ENCODE measurements at places on chromosomes 2 and 18. TPM values are rescaled to one million over a fixed set of nuclear protein-coding genes. Genes with fewer than 3 reads are reported as not detected.

DNA sequence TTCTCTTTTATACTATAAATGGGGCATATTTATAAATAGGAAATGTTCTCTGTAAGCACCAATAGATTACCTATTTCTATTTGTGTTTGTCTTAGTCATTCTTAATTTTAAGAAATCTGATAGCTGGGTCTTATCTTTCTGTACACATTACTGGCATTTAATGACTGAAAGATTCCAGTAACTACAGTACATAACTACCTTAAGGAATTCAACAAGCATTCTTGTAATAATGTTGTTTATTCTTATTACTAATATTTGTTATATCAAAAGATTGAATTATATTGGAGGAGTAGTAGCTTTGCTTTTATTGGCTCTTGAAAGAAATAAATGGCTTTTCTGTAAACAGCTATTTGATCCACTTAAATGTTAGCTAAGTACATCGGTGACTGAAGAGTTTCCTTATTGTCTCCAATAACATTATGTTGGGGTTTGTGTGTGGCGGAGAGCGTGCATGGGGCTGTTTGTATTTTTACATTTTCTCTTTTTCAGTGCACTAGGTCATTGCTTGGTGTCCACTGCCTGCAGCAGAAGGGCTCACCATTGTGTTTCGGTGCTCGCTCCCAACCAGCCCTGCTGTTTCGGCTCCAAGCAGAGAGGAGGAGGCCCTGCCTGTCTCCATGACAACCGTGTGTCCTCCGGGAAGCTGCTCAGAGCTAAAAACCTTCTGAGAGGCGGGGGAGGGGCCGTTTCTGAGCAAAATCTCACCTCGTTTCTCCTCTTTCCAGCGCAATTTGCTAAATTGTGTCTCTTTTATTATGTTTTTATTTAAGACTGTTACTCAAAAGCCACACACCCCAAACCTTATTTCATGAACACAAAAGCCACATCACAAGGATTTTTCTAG, 112.5 kb upstream of the SLC38A11 start:
- peak; percentile 91 for DNase-seq

GRCh38 chr18:24601585-24601984, 141.1 kb downstream of the HRH4 start:
- DNase-seq = no peak

DNA sequence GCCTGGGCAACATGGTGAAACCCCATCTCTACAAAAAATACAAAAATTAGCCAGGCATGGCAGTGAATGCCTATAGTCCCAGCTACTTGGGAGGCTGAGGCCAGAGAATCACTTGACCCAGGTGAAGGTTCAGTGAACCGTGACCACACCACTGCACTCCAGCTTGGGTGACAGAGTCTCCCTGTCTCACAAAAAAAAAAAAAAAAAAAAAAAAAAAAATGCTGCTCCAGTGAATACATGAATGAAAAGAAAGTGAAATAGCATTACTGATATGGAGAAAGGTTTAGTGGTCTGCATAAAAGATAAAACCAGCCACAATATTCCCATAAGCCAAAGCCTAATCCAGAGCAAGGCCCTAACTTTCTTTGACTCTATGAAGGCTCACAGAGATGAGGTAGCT, 44.5 kb downstream of the METTL8 start:
- DNase-seq = no peak

GRCh38 chr18:27750014-27750413, 426.9 kb downstream of the CDH2 start:
- DNase-seq = no peak

DNA sequence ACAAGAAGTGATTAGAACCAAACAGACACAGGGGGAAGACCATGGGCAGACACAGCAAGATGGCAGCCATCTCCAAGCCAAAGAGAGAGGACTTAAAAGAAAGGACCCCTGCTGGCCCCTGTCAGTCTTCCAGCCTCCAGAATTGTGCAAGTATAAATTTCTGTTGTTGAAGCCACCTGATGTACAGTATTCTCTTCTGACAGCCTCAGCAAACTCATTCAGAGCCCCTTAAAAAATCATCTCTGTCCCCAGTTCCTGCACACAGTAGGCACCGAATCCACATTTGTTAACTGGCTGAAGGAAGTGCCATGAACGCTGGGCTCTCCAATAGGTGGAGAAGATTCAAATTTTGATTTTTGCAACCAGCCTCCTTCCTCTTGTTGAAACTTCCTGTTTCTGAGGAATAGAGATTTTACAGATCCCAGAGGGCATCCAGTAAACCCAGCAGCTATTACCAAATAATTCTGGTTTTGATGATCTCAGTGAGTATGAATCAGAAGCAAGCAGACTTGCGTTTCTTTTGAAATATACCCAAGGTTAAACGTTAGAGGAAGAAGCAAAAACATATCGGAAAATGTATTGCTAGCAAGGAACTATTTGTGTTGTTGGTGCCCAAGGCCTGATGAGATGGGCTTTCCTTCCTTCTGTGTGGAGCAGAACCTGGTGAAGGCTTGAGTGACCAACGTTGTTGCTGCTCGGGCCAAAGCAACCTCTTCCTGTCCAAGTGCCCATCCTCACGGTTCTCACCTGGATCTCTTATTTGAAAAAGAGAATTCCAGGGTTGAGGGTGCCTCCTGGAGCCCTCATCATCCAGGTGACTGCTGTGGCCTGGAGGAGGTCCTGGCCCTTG, 47.7 kb upstream of the PLB1 start:
- DNase-seq = no peak

DNA sequence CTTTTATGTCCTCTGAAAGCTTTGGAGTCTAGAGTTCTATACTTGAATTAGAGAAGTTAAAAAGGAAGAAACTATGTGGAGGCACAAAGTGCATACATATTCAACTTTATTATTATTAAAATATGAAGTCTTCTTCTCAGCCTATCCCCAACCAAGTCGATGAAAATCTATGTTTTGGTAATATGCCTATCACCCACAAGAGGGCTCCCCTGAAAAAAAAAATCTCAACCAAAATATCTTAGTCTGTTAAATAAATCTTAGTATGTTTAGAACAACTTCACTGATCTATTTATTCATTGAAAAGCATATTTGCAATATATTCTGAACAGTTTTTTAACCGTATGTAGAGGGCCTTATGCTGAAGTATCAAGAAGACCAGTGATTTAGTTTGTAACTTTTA, 804.5 kb downstream of the TDRD15 start:
- no peak for DNase-seq

DIPK1C gene
- 13.6 TPM for total RNA-seq

TAF1B gene
- total RNA-seq = 20.5 TPM

Measured in dorsolateral prefrontal cortex (tissue), 122 donors.